Activated effector memory CD4-positive, alpha-beta T cell treated with anti-CD3 and anti-CD28 coated beads, Interleukin-2, amount 50 U/mL, for 16 hours (primary cell): ENCODE measurements at places on chromosomes 13 and 19.

DNA sequence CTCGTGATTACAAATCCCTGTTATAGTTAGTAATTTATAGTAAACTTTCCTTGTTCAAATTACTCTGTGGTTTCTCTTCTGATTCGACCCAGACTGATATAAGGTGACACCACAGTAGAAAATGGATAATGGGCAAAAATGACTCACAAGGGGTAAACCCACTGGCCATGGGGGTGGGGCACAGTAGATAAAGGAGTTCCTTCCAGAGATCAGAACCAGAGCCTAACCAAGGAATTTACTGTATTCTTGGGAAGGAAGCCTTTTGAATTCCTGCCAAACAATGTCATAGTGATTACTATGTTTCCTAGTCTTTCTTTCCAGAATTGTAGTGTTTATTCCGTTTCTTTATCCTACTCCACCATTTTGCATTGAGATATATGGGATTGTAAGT is 21.9 kb downstream of the MIR17HG start:
- peak; percentile 64 for DNase-seq

DNA sequence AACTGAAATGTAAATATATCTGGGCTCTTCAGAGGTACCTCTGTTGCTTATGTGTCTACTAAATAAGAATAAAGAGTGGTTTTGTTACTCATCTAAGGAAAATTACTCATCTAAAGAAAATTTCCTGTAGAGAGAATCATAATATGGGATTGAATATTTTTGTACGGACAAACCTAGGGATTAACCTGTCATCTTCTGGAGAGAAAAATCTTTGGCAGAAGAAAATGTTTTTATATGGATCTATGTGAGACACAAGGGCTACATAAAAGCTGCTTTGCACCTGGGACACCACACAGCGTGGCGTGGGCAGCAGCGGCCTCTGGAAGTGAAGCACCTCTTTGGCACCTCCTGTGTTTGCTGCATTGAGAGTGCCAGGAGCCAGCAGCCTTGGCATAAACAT is 242.9 kb upstream of the DACH1 start:
- DNase-seq = no peak

DNA sequence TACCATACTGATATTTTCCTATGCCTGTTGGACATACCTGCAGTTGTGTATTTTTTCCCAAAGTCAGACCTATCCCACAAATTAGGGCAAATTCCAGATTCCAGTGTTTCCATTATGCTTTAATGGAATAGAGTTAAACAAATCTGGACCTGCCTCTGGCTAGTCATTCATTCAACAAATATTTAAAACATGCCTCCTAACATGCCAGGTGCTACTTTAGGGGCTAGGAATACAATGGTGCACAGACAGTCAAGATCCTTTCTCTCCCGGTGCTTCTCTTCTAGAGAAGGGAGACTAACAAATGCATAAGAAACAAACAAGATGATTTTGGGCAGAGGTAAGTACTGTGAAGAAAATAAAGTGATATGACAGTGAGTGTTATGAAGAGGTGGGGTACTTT is 7.5 kb upstream of the WDFY2 start:
- DNase-seq = no peak

GRCh38 chr13:24228852-24229458 is 68.4 kb downstream of the SPATA13 start:
- no peak for DNase-seq

- DNase-seq = no peak
These were observed 328.4 kb upstream of the SLC10A2 start for GRCh38 chr13:103394618-103395017.

DNA sequence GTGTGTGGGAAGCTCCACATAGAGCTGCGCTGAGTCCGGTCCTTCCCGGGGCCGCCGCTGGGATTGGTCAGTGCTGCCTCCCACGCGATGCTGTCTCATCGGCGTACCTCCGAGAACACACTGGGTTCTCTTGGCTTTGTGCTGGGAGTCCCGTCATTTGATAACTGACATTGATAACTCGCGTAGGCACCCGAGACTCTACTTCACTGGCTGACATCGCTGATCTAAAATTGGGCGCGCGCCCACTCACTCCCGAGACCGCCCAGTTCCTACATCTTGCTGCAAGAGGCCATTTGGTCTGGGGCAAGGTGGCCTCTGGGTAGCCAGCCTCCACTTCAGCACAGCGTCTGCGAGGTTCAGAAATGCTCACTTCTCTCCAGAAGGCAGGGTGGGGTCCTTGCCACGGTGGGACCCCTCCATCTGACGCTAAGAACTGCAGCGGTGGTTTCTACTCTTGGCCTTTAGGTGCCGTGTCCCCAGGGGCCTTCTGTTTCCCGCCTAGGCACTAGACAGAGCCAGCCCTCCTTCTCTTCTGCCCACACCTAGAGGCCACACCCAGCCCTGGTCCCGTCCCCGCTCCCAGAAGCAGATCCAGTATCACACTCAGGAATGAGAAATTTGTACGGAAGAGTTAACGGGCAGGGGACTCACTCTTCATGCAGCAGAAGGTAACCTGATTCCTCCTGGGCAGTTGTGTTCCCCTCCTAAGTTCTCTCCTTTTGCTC is 40.7 kb upstream of the ATP11A start:
- no peak for DNase-seq

DNA sequence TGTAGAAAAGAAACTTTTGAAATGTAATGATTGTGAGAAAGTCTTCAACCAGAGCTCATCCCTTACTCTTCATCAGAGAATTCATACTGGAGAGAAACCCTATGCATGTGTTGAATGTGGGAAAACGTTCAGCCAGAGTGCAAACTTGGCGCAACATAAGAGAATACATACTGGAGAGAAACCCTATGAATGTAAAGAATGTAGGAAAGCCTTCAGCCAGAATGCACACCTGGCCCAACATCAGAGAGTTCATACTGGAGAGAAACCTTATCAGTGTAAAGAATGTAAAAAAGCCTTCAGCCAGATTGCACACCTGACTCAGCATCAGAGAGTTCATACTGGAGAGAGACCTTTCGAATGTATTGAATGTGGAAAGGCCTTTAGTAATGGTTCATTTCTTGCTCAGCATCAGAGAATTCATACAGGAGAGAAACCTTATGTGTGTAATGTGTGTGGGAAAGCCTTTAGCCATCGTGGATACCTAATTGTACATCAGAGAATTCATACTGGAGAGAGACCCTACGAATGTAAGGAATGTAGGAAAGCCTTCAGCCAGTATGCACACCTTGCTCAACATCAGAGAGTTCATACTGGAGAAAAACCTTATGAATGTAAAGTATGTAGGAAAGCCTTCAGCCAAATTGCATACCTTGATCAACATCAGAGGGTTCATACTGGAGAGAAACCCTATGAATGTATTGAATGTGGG is 19.3 kb downstream of the ZNF583 start:
- no peak for DNase-seq

DNA sequence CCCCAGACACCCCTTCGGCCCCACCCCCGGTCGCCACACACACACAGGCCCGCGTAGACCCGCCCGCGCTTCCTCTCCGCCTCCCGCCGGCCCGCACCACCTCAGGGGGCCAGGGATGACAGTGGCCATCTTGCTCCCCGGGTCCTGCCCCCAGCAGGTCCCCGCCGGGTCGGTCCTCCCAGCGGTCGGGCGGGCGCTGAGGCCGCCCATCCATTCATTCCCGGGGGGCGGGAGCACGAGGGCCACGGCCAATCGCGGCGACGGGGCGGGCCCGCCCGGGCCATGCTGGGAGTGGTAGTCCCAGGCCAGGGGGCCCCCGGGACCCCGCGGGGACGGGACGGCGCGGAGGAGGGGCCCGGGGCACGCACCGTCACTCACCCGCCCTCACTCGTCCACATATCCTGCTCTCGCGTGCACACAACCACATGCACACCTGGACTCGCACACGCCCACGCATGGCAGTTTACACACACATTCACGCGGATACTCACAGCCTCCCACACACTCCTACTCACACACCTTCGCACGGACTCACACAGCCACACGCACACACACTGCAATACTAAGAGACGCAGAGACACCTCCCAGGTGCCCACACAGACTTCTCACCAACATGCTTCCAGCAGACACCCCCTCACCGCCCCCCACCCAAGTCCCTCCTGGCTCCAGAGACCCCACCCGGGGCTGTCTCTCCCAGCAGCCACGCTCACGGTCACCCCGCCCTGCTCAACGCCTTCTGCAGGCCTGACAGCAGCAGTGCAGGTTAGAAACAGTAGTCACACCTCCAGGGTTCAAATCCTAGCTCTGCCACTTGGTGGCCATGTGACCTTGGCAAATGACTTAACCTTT is at the start of gene DPF1:
DPF1 (minus strand) TSS at position 209 of the 849 bp plus-strand sequence; CDS start at position 129, 80 bp downstream.
- DNase-seq = peak; percentile 83

DNA sequence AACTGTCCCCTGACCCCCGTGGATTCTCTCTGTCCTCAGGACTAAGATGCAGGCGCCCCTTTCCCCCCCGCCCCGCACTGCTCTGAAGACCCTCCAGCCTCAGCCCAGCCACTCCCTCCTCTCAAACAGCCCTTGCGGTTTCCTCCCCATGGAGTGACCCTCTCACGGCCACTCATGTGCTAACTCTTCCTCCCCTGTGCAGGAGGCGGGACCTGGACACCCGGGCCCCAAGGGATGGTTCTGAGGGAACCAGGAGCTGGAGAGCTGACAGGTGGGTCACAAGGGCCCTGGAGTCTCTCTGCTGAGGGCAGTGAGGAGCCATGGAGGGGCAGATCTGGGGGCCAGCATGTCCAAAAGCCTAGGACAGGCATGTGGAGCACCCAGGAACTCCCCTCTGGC is 1.9 kb downstream of the ISOC2 start:
- DNase-seq = no peak

DNA sequence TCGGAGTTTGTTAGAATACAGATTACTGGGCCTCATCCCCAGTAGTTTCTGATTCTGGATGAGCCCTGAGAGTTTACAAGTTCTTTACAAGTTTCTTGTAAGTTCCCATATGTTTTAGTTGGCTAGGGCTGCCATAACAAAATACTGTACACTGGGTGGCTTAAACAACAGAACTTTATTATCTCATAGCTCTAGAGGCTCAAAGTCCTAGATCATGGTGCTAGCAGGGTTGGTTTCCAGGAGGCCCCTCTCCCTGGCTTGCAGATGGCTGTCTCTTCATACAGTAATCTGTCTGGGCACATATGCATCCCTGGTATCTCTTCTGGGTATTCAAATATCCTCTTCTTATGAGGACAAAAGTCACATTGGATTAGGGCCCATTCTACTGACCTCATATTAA is 167.2 kb downstream of the KLF5 start:
- DNase-seq = no peak

DNA sequence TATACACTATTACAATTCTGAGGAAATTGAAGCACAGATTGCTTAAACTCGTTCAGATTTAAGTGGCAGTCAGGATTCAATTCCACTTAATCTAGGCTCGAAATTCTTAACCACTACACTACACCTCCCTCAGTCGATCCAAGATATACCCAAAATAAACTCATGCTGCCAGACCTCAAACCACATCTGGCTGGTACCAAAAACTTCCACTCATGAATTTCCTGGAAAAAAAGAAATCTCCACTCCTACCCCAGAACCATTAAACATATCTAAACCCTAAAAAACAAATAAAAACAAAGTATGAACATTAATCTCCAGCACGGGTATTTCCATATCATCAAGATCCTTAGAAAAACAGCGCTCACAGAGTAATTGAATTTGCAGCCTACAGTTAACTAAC is 1.1 kb downstream of the ZFP30 start:
- no peak for DNase-seq

DNA sequence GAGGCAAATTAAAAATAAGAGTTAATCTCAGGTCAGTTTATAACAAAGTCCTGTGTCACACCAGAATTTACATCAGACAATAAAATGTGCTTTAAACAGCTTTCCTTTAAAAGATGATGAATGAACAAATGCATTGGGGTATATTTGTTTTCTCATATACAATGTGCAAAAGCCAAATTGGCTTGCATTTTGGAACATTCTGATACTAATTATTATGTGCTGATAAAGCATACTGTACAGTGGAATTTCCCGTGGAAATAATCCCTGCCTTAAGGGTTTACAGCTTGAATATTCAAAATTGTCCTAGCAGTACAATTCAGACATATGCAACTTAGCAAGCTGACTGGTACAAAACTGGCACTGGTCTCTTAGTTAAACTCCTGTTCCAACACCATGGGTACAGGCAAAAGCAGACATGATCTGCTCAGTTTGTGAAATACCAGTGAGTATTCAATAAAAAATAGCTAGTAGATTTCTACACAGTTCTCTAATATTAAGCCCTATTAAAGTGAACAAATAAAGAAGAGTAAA is 373.4 kb downstream of the SLITRK1 start:
- DNase-seq = no peak

- no peak for DNase-seq
These were observed 378.8 kb downstream of the DACH1 start for GRCh38 chr13:71488201-71488600.

GRCh38 chr19:18122424-18122823 is 24.8 kb downstream of the MAST3 start:
- no peak for DNase-seq

GRCh38 chr19:50551034-50551714 is 17.1 kb downstream of the LRRC4B start:
- DNase-seq = no peak

DNA sequence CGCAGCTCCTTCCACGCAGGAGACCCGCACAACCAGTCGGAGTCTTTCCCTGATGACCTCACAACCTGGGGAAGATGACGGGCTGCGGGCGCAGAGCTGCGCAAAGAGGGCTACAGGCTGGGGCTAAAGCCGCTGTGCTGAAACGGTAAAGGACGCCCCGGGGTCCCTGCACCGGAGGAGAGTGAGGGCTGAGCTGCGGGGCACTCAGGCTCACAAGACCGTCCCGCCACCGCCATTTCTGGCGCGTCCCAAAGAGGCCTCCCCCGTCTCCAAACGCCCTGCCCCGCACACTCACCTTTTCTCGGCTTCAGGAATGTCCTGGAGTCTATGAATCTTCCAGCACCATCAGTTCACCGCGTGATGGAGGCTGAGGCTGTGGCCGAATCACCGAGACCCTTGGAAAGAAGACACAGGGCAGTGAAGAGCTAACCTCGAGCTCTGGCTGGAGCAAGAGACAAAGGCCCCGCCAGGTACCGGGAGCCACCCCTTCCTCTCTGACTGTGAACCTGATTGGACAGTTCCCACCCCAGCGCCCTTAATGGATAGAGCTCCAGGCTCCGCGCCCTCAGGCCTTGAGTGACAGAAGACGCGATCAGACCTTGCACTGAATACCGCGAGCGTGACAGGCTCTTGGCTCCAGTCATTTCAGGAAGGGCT is 41.8 kb upstream of the ZNF429 start:
- peak; percentile 72 for DNase-seq

- DNase-seq = peak; percentile 39
These were observed 39.1 kb downstream of the TRPM4 start for GRCh38 chr19:49196527-49197240.

DNA sequence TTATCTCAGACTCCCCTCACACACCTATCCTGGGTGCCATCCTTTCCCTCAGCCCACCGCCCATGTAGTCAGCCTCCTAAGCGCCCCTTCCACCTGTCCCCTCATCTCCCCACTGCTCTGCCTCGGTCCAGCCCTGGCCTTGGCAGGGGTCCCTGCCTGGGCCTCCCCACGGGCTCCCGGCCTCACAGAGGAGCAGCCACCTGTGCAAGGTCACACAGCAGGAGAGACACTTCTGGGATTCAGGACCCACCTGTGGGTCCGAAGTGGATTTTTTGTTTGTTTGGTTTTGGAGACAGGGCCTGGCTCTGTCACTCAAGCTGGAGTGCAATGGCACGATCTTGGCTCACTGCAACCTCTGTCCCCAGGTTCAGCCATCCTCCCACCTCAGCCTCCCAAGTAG is 713 bp upstream of the UPK1A start:
- no peak for DNase-seq
